Femur (tissue), 1 donor: ENCODE measurements at places on chromosomes 4 and X.
A peak's percentile ranks its signal among the peaks of the same experiment; 100 is the strongest.

DNA sequence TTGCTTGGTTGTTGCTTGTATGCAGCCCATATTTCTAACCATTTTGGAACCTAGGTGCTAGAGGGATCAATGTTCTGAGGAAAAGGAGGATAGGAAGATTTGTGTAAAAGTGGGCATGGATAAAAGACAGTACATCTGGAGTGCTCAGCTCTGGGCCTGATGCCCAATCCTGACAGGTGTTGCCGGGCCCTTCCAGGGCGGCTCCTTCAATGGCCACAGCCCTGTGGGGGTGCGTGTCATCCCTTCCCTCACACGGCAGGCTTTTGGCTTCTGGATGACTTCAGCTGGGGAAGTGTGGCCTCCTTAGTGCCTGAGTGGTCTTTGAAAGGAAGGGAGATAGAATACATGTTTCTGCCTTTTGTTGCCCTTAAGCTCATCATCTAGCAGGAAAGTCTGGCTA is 47.2 kb downstream of the NELFA start:
- no peak for DNase-seq

- no peak for DNase-seq
Measured at GRCh38 chrX:11577603-11578002, 88.1 kb downstream of the ARHGAP6 start.

- DNase-seq: peak; percentile 33
Measured at GRCh38 chrX:2703991-2704369, 12.9 kb downstream of the CD99 start.

DNA sequence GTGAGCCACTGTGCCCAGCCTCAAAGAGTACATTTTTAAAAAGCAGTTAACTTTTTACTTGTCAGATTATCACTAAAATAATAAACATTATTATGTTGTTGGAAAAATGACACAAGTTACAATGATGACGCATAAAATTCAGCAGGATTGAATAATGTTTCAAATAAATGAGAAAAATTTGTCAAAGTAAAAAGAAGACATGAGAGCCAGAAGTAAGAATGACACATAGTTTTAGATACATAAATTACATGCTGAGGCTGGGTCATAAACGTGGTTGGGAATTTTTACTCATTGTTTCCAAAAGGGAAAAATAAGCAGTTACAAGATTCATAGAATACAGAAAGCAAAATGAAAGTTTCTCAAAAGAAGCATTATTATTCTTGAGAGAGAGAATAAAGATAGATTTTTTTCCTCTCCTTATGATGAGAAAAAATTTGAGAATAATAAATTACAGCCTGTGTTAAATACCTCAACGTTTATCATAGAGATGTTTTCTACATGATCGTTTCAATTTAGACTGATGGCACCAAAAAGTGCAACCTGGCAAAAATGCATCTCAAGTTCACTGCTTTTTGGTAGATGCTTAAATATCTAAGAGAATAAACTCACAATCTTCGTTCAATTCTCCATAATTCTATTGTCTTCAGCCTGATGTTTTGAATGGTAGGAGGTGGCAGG is 40.4 kb downstream of the GUCY1B1 start:
- no peak for DNase-seq

GRCh38 chrX:134737061-134737460 is 78.8 kb upstream of the PLAC1 start:
- peak; percentile 42 for DNase-seq

DNA sequence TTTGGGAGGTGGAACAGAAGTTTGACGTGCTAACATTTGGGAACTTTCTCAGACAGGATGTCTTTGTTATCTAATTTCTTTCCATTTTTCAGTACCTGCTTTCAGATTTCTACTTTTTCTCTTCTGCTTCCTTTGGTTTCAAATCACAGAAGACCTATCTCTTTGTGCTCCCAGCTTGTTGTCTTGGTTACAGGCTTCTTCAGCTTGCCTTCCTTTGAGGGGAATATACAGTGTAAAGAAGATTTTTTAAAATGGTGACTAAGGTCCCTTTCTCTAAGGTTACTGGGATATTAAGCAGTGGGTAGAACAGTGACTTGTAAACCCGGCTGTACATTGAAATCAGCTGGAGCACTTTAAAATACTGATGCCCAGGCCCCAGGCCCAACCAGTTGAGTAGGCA is 48.0 kb downstream of the TMEM164 start:
- no peak for DNase-seq

- no peak for DNase-seq
Measured at GRCh38 chrX:19707246-19707871, 180.0 kb downstream of the SH3KBP1 start.

DNA sequence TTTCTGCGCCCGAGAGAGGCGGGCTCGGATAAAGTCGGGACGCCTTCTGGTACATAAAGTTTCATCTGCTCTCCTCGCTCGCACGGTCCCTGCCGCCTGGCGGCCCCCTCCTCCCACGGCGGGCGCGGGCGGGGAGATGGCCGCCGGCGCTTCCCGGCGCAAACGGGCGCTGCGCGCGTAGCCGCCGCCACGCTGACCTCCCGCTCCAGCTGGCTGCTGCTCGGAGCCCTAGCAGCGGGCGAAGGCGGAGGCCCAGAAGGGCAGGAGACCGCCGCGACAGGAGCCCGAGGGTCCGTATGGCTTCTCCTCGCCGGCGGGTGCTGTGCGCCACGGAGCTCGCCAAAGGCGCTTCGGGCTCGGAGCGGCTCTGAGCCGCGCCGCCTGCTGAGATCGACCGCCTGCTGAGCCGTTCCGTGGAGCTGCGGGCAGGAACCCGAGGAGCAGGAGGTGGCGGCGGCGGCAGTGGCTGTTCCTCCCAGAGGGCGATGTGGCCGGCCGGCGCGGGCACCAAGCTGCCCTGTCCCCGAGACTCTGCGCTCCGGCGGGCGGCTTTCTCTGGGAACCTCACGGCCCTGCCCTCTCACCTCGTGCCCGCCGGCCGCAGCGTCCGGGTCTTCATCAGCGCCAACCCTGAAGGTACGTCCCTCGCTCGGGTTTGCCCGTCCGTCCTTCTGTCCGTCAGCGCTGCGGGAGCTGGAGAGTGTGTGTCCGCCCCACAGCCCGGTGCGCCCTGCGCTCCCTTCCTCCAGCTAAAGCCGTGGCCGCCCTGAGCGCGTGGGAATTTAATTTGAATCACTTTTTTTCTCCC is at the start of gene NWD2:
Gene NWD2, plus strand, starts transcription at position 161 of the 808 bp plus-strand sequence. Its CDS starts 325 bp downstream, at position 486.
- peak; percentile 33 for DNase-seq

- DNase-seq: no peak
Measured at GRCh38 chr4:139986106-139986505, 167.9 kb downstream of the MAML3 start.

GRCh38 chrX:121455890-121456289 is 408.5 kb downstream of the GLUD2 start:
- DNase-seq: no peak

DNA sequence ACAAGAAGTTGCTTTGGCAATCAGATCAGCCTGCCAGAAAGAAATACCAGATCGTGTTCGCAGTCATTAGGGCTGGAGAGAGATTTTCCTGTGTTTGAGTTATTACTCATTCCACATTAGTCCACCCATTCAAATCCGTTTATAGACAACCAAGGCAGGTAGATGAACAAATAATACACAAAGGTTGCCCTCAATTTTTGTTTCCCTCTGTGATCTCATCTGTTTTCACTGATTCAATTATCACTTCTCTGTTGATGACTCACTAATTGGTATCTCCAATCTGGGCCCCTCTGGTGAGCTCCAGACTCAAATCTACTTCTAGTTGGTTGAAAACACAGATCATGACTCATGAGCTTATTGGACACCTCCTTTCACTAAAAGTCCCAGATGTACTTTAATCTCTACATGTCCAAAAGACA is 54.5 kb downstream of the CHM start:
- no peak for DNase-seq

DNA sequence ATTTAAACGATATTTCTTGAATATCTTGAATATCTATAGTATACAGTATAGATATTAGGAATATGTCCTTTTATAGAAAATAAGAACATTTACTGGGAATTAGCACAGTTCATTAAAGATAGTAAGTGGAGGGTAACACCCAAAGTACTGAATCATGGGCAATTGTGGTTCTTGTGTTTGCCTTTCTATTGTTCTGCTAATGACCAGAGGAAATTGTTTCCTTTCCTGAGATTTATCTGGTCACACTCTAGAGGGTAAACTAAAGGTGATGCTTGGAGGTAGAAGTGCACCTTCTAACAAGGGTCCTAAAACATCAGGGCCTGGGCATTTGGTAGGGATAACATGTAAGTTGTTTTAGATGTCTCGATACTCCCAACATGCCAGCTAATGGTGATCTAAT is 241.3 kb upstream of the SFRP2 start:
- no peak for DNase-seq

DNA sequence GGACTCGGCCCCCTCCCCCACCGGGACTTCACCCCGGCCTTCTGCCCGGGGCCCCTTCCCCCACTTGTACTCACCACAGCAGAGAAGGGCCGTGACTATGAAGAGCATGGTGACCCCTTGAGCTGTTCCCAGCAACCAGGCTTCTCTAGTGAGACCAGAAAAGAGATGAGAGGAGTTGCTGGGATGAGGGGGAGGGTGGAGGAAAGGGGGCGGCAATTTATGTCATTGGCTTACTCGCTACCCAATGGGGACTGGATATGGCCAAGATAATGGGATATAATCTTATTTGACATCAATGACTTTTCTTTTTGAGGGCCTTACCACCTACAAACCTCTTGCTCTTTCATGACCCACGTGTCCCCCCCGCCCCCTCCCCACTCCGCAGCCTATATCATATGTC is 9.9 kb downstream of the IGSF1 start:
- no peak for DNase-seq

DNA sequence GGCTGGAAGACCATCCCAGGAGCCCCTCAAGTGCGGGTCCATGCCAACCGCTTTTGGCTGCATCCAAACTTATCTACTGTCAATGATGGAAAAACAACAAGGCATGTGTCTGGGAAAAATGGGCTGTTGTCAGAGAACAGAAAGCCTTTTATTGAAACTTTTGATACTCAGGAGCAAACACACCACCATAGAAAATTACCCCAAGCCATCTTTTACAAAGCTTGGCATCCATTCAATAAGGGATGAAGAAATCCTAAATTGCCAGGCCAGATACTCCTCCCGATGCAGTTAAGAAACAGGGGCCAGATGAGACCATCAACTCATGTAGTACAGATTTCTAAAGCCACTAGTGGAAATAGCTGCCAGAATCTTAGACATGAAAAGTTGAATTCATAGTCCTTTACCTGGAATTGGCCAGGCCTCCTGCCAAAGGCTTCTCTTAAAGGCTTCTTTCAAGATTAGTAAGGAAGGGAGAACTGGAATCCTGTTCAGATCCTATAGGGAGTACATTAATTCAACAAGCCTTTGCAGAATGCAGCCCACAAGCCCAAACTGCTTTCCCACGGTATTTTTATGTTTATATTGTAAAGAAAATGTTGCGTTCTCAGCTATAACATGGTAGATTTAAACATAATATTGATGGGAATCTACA is 145.4 kb upstream of the MAP3K15 start:
- DNase-seq: no peak

- DNase-seq: no peak
Measured at GRCh38 chrX:142040906-142041305, 137.2 kb downstream of the MAGEC1 start.

GRCh38 chrX:46698691-46699090 is 60.2 kb downstream of the SLC9A7 start:
- DNase-seq: no peak

GRCh38 chr4:1727117-1728031 is 6.1 kb downstream of the TACC3 start:
- peak; percentile 56 for DNase-seq

GRCh38 chrX:50776248-50776647 is 37.7 kb downstream of the SHROOM4 start:
- no peak for DNase-seq
